ENCODE measurements at places on chromosomes 2 and 18.

GRCh38 chr2:22903616-22904015, 481.4 kb upstream of the KLHL29 start:
- no peak for DNase-seq

DNA sequence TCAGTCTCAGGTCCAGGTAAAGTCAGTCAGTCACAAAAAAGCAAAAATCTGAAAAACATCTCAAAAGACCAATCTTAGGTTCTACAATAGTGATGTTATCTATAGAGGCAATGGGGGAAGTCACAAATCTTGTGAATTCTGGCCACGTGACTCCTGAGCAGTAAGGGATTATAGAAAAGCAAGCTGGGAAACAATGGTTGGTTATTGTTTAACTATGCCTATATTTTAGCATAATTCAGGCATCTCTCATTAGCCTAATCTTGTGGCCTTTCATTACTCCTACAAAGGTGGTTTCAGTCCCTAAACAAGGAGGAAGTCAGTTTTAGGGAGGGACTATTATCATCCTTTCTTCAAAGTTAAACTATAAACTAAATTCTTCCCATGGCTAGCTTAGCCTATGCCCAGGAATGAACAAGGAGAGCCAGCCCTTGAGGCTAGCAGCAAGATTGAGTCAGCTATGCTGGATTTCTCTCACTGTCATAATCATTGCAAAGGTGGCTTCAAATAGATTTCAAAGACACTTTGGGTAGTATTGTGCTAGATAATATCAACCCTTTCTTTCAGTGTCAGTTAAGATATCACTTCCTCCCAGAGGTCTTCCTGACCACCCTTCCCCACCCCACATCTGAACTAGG, 56.4 kb upstream of the ITGA6 start:
- DNase-seq, result no peak

DNA sequence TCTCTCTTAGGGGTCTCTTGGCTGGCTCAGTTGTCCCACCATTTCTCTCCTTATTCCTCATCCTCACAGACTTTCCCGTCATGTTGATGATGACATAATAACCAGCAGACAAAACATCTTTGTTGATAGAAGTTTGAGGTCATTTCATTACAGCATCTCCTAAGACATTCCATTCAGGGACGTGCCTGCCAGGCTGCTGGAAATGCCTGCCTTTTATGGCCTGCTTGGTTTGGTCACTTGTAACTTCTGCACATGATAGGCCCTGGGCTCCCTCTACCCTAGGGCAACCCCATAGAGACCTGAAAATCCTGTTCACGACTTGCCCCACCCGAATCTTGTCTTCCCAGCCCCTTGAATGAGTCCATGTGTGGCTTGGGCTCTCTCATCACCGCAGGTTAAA, 81.7 kb downstream of the SDC1 start:
- no peak for DNase-seq

- DNase-seq, result no peak
Measured at GRCh38 chr2:140600116-140600515, 1530.7 kb downstream of the LRP1B start.

GRCh38 chr2:30522421-30522820, 75.4 kb downstream of the LCLAT1 start:
- DNase-seq, result no peak

- DNase-seq, result no peak
Measured at GRCh38 chr2:143545949-143546255, 416.7 kb downstream of the ARHGAP15 start.

GRCh38 chr2:98839292-98839691, 96.7 kb downstream of the CRACDL start:
- DNase-seq, result no peak

- DNase-seq, result no peak
Measured at GRCh38 chr2:236971919-236972381, 113.7 kb upstream of the COPS8 start.

- peak; percentile 51 for DNase-seq
Measured at GRCh38 chr2:231672617-231673347, 35.5 kb upstream of the PTMA start.

DNA sequence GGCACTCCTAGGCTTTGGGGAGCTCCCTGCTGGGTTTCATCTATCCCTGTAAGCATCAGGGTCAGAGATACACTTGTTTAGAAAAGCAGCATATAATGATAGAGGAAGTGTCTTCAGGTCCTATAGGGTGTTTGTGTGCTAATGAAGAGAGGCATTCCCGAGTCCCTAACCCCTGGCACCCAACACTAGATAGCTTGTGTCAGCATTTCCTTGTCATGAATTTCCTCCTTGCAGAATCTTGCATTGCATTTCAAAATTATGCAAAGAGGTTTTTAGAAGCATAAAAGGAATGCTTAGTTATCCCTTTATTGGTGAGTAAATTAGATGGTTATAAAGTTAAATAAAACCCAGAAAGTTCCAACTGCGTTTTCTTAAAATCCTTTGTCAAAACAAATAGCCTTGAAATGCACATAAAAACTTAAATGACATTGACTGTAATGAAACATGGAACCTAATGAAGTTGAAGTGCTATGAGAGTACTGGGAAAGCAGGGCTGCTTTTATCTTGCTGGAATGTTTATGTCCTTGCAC, 63.7 kb upstream of the LHCGR start:
- no peak for DNase-seq

DNA sequence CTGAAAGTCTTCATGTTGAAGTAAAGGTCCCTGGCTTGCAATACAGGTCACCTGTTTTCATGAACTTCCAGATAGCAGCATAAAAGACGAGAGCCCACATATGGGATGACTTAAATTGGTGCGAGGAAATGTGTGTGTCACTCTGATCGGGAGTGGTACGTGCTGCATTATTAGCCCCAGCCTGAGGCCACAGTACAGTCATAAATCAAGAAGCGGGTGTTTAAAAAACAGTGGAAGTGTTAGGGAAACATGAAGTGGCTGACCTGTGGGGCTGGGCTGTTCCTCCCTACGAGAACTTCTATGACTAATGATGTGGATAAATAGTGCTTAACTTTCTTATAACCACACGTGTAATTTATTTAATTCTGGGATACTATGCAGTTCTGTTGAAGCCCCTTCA, 24.4 kb downstream of the RDH14 start:
- no peak for DNase-seq

- DNase-seq, result no peak
Measured at GRCh38 chr2:39476524-39476923, 39.4 kb upstream of the MAP4K3 start.

GRCh38 chr18:48833701-48834412, 116.9 kb downstream of the SMAD7 start:
- no peak for DNase-seq

- no peak for DNase-seq
Measured at GRCh38 chr2:53424902-53425301, 342.7 kb upstream of the CHAC2 start.

DNA sequence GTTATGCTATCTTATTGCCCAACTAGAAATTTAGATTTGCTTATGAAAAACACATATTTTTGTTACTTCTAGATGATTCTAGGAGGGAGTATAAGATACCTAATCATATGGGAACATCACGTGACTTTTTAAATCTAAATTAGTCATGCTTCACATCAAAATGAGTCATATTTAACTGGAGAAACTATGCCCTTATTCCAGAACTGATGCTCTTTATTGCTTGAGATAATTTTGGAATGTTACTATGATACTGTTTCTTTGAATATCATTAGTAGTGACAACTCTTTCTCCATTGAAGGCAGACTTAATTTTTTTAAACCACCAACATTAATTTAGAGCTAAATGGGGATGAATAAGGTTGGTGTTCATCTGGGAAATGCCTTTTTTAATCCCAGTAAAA, 19.9 kb upstream of the ELAC1 start:
- DNase-seq, result no peak

- no peak for DNase-seq
Measured at GRCh38 chr2:187939180-187939579, 352.5 kb upstream of the GULP1 start.

GRCh38 chr2:45229411-45229810, 220.2 kb upstream of the SIX2 start:
- no peak for DNase-seq

DNA sequence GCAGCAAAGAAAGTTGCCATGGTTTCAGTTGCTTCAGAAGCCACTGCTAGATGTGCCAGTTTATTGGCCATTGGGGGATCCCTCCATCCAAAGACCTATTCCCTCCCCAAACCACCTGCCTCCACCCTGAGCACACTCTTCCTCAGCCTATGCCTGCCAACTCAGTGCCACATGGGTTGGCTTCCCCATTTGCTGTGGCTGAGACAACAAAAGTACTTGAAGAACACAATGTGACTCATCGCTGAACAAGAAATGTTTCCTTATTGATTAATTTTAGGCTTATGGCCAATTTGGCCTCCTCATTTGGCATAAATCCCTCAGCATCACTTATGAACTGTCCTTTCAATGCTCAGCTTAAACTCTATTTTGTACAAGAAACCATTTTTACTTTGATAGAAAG, 215.9 kb downstream of the TMEM247 start:
- no peak for DNase-seq

- DNase-seq, result no peak
Measured at GRCh38 chr2:168584911-168585310, 128.8 kb downstream of the CERS6 start.

DNA sequence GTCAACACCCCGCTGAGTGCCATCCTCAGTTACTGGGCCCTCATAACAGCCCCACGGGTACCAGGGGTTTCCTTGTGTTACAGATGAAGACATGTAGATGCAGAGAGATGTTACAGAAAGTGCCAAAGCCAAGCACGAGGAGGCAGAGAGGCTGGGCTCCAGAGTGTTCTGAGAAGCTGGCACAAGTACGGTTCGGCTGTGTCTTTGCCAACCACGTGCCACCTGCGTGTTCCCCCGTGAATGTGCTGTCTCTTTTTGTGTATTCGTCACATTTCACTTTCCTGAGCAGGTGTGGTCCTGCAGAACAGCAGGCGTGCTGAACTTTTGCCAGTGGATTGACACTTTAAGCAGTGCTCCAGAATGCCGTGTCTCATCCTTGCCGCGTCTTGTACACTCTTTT, 124.6 kb downstream of the NCK2 start:
- no peak for DNase-seq

DNA sequence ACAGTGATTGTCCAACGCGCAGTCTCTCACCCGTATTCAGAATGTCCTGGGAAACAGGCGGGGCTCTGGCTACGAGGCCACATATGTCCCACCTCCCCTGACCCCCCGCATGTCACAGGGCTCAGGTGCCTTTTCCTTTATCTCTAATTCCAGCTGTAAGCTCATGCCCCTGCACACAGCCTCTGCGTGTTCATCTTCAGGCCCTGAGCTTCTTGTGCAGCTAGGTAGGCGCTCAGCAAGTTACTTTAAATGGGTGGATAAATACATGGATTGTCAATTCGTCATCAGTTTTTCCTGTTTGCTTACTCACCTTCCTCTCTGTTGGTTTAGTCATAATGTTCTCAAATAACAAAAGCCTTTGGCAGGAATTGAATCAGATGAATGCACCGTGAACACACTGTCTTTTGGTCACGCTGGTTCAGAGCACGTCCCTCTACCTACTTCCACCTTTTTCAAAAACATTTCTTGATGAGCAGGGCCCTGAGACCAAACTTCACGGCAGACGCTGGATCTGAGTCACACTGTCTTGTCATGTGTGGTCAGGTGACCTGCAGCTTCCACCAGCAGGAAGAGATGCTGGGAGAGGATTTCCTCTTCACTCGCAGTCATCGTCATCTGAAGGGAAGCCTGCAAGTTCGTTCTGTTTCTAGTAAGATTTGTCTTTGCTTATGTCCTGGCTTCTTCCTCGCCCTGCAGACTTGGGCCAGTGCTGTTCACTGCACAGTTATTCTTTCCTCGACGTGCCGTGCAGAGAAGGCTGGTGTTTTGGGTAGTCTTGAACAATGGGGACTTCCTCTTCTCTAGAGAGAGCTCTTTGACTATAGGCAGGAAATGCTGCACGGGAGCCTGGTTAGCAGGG, 138.1 kb downstream of the PTGR3 start:
- DNase-seq, result no peak

- peak; percentile 93 for DNase-seq
Measured at GRCh38 chr2:67922080-67922785, 140.6 kb downstream of the C1D start.

- DNase-seq, result no peak
Measured at GRCh38 chr2:176076063-176076462, 7.7 kb downstream of the EVX2 start.

DNA sequence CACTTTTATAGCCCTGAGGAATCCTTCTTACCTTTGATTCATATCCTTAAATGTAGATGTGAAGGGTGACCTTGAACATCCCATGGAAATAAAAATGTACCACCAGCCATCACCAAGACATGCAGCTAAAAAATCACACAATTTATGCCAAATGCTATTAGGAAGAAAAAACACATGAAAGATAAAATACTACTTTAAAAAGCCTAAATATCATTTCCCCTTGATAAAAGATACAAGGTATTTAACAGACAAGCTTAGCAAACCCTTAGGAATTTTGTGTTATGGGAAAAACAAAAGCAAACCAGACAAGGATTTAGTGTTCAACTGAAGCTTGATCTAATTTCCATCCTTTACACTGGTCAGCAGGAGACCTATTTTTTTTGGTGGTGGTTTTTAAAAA, 255.0 kb downstream of the ICOS start:
- DNase-seq, result no peak

DNA sequence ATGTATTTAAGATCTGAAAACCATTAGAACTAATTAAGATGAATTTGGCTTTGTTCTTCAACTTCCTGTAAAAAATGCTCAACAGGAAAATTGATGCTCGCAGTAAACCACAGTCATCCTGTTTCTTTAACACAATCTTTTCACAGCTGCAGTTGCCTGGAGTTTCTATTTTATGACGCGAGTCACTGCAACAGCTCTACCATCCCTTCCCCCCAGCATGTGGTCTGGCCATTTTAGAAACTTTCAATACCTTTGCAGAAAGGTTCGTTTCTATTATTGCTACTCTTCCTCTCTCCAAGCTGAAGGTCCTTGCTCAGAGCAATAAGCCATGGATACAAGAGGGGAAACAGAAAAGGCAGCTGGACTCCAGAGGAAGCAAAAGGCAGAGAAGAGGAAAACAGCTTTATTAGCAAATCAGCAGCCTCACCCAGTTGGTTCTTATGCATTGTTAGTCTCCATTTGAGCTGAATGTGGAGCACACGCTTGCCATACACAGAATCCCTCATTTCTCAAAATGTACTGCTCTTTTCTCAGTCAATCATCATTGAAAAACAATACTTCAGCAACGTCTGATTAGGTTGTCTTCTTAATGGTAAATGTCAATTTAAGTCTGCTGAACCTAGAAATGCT, 3.9 kb downstream of the WIPF1 start:
- DNase-seq, result no peak

DNA sequence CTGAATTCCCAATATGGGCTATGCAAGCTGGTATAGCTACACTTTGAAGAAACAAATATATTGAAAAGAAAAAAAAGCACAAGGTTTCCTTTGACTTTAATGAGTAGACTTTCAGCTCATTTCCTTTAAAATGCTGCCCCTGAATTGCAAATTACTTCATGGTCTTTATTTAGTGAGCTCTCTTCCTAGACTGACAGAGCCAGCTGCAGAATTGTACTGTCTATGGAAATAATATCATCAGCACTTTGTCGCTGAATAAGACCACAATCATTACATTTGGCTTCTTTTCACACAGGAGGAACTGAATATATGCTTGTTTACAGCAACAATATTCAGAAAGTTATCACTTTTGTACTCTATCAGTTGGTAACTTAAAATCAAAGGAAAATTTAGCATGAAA, 41.7 kb downstream of the ARL5A start:
- DNase-seq, result no peak

GRCh38 chr2:197358931-197359330, 48.4 kb upstream of the ANKRD44 start:
- DNase-seq, result no peak
